ENCODE measurements at places on chromosomes 13 and 19.

- peak; percentile 79 for DNase-seq
Observed at GRCh38 chr19:18478545-18479311, 40.8 kb upstream of the ISYNA1 start.

GRCh38 chr13:114161644-114162532 is 17.2 kb upstream of the CFAP97D2 start:
- no peak for DNase-seq

DNA sequence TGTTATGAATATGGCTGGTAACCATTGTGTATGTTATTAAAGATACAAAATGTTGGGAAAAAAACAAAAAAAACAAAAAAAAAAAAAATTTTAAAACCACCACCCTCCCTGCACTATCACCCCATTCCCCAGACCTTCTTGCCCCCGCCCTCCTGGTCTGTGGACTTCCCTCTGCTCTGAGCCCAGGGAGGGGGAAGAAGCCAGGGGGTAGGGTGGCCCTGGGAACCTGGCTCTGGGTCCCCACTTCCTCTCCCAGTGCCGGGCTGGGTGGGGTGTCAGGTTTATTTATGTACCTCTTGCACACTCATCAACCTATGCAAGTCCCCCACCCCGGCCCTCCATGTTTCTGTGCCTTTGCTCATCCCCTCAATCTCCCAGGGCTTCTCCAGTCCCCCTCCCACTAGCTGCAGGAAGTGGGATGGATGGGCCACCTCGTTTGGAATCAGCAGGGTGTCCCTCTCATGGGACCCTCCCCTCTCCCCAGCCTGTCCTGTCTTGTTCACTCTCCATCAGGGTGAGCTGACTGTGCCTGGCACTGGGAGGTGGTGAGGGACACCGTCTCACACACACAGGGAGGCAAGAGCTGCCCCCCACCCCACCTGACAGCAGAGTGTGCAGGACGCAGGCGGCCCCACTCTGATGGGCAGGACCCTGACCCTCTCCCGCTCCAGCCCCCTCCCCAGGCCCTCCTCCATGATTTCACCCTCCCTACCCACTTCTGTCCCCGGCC is 5.9 kb downstream of the PAF1 start:
- DNase-seq: no peak

- DNase-seq: no peak
Observed at GRCh38 chr13:47481536-47481935, 519.5 kb downstream of the SUCLA2 start.

GRCh38 chr19:5108123-5108596 is 139.2 kb downstream of the KDM4B start:
- no peak for DNase-seq

DNA sequence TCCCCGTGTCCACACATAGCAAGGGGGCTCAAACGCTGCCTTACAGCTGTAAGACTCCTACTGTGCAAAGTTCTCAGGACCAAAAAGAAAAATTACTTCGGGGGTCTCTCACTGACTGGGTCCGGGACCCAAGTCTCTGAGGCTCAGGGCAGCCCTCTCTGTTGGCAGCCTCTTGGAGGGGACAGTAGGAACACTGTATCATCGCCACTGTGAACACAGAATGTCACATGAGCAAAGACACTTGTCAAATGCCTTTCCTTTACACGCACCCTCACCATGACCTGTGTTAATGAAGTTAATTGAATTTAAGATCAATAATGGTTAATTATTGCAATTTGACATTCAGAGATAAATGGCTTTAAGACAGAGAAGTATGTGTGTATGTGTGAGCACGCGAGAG is 49.6 kb downstream of the TSHZ3 start:
- no peak for DNase-seq

DNA sequence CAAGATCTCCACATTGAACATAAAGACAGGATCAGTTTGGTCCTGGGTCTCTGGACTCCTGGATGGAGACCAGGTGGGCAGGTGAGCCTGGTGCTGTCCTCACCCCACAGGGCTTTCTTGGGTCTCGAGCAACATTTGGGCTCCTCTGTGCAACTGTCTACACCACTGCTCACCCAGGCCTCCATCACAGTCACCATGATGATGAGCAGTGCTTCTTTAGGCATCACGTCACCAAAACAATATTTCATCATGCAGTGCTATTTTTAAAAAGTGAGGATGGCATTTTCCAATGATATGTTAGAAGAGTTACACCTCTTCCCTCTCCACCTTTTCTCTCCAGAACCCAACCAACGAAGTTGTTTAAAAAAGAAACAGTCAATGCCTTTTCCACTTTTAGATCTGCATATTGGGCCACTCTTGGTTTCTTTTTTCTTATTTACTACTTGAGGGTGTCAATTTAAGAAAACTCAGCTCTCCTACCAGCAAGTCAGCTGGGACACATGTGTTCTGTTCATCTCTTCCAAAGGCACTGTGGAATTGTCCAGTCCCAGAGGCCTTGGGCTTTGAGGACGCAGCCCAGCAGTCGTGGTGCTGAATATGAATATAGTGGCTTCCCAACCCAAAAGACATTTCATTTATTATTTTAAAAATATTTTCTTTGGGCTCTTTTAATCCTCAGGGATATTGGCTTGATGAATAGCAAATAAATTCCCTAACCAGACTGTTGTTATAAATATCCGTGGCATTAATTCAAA is 405.7 kb downstream of the KCNRG start:
- DNase-seq: no peak

GRCh38 chr19:47381121-47381520 is 32.0 kb downstream of the DHX34 start:
- DNase-seq: no peak

- DNase-seq: no peak
Observed at GRCh38 chr13:71018995-71019394, 848.0 kb downstream of the DACH1 start.

DNA sequence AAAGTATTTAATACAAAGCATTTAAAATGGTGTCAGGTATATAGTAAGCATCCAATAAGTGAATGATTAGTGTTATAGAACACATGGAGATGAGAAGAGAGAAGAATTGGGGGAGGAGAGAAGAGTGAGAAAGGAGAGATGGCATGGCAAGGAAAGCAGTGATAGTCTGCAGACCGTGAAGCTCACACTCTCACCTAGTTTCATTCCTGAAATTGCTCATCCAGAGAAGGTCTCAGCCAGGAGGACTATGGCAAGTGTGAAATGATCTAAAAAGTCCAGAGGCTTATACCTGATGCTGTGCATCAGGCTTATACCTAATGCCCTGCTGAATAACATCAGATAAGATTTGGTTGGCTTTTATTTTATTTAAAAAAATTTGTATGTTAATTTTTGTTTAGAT is 351.6 kb upstream of the KLF12 start:
- no peak for DNase-seq

DNA sequence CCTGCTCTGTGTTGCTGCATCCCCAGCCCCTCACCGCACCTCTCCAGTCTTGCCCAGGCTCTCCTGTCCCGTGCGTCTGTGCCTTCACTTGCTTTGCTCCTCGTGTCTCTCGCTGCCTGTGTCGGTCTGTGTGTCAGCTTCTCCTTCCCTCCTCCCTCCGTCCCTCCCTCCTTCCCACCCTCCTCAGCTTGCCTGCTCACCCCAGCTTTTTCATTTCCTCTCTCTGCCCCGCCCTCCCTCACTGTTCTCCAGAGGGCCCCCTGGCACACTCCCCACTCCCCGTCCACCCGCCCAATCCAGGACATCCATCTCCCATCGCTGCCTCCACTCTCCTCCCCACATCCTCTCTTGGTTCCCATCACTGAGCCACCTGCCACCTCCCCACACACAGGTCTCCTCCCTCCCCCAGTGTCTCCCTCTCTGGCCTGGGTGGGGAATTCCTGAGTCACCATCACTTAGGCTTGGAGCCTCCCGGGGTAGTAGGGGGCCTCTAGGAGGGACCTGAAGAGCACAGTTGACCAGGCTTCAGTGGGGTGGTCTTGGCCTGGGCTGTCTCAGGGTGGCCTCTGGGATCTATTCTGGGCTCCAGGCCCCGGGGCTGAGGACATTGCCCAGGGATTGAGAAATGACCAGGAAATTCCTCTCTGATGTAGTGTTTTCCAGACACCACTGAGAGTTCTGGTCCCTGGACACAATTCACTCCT is at the start of gene PTGIR:
Gene PTGIR (minus strand): TSS at position 132 of the 704 bp plus-strand sequence. CDS start 864 bp downstream, outside the sequence.
- DNase-seq: peak; percentile 37

- no peak for DNase-seq
Observed at GRCh38 chr13:91986761-91987483, 588.5 kb downstream of the GPC5 start.

- no peak for DNase-seq
Observed at GRCh38 chr13:95262837-95263384, 38.3 kb downstream of the ABCC4 start.

DNA sequence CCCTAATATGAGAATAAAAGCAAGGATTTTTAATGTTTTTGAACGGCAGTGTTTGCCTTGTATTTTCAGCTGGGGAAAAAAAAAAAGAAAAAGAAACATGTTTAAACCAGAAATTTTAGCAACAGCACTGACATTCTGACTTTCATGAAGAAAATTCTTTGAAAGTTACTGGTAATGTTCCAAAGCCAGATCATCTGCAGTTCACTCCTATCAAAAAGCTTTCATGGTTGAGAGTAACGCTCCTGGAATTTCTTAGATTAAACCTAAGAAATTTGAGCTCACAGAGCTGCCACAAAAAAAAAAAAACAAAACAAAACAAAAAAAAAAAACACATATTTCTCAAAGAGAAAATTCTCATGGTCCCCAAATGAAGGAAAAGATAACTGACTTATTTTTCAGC is 1106.7 kb downstream of the EFNB2 start:
- no peak for DNase-seq

- peak; percentile 45 for DNase-seq
Observed at GRCh38 chr19:48292798-48293197, 22.9 kb downstream of the ZNF114 start.

GRCh38 chr13:84903391-84903790 is 895.8 kb downstream of the SLITRK6 start:
- no peak for DNase-seq

- no peak for DNase-seq
Observed at GRCh38 chr19:38737281-38737865, 6.9 kb downstream of the CAPN12 start.

DNA sequence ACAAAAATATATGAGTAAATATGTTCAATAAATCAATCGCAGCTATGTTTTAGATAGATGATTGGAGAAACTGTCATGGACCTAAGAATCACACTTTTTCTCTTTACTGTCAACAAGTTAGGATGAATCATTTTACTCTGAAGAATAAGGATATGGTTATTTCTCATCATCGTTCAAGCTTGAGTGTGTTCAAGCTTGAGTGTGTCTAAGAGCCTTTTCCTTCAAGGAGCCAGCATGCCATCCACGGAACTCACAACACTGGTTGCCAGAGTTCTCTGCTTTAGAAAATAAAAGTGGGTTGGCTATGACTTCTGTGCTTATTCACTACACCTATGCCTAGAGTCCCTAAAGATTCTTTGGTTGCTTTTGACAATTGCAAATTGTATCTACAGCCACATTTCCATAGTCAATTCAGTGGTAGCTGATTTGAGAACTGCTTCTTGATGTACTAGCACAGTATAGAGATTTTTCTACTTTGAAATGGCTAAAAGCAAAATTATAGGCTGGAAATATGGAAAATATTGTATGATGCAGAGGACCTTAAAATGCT is 58.1 kb upstream of the SCEL start:
- no peak for DNase-seq

DNA sequence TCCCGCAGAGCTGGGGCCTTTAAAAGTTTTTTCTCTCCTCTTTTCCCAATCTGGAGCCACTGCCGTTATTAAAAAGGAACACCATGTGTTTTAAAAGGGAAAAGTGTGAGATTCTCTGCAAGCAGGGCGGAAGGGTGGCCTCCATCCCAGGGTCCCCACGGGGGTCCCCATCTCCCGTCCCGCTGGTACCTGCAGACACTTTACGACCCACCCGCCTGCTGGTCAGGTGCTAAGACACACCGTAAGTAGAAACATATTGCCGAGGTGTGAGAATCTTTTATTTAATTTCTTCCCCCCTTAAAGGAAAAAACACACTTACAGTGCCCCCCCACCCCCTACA is 1.8 kb downstream of the CRLF1 start:
- no peak for DNase-seq

DNA sequence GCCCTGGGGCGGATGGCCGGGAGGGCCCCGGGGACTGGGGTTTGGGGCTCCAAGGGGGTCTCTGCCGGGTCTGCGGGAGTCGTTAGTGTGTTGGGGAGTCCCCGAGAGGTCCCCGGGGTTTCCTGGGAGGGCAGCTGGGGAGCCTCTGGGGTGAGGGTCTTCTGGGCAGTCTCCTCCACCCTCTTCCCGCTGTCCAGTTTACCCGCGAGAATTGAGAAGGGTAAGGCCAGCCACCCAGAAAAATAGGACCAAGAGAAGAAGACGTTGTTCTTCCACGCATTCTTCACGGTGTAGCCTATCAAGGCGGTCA is 1.0 kb upstream of the ETFB start:
- no peak for DNase-seq
